ENCODE measurements at places on chromosomes 11 and 22.

- DNase-seq: peak; percentile 61
These were observed 70.8 kb downstream of the NTM start for GRCh38 chr11:131441051-131441810.

- DNase-seq: peak; percentile 65
These were observed 2.0 kb upstream of the KRTAP5-10 start for GRCh38 chr11:71563406-71563805.

DNA sequence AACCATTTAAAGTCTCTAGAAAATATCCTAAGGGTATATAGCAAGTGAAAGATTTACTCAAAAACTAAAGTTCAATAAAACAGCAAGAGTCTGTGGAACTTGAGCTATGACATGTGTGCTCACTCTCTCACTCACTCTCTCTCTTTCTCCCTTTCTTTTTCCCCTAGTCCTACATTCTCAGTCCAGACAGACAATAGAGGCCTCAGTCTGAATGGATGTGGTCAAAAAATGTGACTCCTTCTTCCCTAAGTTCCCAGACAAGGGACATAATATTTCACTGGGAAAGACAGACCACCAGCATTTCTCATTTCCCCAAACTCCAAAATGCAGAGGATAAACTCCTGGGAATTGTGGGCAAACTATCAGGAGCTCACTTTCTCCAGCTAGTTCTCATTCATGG lies 17.6 kb upstream of the APLNR start:
- DNase-seq: no peak

DNA sequence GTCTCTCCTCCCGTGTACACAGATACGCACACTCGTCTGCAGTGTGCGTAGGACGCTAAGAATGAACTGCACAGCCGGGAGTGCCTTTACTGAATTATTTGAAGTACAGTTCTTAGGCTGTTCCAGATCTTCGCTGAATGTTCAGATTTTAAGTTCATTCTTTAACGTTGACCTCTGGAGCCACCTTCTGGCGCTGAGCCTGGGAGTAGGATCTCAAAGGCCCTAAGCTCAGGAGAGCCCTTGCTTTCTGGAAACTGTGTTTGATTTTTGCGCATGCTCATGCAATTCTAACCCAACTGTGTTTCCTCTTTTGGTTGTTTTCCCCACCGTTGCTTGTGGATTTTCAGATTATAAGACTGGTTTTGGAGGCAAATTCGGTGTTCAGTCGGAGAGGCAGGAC lies 22.8 kb downstream of the CTTN start:
- no peak for DNase-seq

DNA sequence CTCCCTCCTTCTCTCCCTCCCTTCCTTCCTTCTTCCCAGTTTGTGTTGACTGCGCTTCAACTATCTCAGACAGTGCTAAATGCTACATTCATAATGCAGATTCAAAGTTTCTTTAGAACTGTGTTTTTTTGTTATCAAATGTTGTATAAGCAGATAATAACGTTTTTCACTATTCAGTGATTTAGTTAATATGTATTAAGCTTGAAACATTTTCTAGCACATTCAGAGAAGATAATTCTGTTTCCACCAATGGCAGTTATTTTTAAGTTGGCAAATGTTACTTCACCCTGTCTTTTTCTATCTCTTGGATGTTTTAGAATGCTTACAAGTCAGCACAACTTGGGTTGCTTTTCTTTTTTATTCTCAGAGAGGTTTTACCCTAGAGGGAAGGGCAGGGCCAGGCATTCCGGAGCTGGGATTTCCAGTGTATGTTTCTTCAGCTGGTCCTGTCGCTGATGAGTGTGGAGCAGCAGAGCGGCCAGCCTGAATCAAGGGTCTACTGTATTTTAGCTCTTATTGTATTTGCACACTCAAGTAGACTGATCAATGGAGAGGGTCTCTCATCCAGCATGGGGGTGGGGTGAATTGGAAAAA lies 162.3 kb upstream of the ARHGAP20 start:
- no peak for DNase-seq

DNA sequence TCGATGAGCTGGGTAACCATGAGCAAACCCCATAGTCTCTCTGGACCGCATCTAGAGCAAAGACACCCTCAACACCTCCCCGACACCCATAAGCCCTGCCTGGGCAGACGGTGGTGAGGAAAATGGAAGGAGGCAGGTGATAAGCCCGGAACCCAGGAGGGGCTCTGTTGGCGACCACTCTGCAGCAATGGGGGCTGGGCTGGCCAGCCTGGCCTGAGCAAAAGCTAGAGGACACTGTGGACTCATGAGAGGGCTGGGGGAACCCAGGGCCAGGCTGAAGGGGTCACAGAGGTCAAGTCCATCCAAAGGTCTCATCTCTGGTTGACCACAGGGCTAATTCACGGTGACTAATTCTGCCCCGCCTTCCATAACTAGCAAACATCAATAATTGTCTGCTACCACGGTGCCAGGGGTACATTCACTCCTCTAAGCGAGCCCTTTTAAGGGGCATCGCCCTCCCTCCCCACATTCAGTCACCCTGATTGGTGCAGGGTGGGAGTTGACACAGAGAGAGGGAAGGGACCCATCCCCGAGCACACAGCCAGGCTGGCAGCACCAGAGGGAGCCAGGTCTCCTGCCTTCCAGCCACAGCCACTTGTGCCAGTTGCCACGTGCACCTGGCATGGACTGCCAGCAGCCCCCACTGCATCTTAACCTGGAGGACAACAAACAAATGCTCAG lies 4.0 kb downstream of the PYGM start:
- DNase-seq: peak; percentile 15
